ENCODE measurements at places on chromosomes 2 and 18.

GRCh38 chr18:27653247-27653646 is 468.1 kb upstream of the CHST9 start:
- no peak for DNase-seq

GRCh38 chr2:199842631-199843395 is 8.2 kb downstream of the FTCDNL1 start:
- no peak for DNase-seq

DNA sequence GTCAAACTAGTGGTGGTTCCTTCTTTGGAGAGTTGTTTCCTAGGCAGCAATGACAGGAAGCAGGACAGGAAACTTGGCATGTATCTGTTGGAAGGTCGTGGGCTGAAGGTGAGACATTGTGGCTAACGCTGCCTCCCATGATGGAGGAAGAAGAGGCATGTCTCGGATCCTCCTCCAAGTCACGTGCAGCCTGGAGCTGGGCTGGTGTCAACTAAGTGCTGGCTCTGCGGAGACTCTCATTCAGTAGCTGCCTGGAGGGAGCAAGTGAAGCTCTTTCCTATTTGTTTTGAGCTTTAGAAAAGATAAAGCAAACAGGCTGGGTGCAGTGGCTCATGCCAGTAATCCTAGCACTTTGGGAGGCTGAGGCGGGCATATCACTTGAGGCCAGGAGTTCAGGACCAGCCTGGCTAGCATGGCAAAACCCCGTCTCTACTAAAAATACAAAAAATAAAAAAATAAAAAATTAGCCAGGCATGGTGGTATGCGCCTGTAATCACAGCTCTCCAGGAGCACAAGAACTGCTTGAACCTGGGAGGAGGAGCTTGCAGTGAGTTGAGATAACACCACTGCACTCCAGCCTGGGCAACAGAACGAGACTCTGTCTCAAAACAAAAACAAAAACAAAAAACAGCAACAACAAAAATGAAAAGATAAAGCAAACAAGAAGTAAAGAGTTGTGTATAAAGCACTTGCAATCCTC is 28.2 kb upstream of the INO80C start:
- no peak for DNase-seq

- no peak for DNase-seq
Observed at GRCh38 chr2:175015340-175015739, 10.2 kb upstream of the CHN1 start.

DNA sequence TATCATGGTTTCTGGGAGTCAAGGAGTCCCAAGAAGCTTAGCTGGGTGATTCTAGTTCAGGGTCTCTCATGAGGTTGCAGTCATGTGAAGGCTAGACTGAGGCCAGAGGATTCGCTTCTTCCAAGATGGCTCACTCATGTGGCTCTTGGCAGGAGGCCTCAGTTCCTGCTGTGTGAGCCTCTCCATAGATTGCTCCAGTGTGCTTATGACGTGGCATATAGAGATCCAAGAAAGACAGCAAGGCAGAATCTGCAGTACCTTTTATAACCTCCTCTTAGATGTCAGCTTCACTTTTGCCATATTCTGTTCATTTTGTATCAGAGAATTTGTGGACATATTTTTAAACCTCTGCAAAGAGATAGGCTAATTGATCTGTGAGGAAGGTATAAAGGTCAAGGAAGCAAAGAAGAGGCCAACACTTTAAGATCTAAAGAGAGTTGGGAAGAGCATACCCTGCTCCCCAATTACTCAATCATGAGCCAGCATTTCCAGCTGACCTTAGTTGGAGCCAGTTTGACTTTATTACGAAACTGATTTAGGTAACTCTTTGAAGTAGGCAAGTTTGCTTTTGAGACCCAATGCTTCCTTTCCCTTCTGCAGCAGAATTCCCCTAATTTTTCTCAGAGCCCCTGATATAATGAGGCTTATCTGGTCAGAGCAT is 134.7 kb downstream of the EML6 start:
- no peak for DNase-seq

- no peak for DNase-seq
Observed at GRCh38 chr2:11679486-11680181, 9.6 kb upstream of the NTSR2 start.

- no peak for DNase-seq
Observed at GRCh38 chr2:42795841-42796301, 3.5 kb upstream of the HAAO start.
